ENCODE measurements at places on chromosomes 3 and 15.

- no peak for DNase-seq
Measured at GRCh38 chr3:116254541-116254940, 190.7 kb downstream of the LSAMP start.

GRCh38 chr3:182902236-182902635 is 78.1 kb downstream of the DCUN1D1 start:
- no peak for DNase-seq

GRCh38 chr15:57559875-57560274 is 31.8 kb upstream of the MYZAP start:
- DNase-seq, result peak; percentile 81

- no peak for DNase-seq
Measured at GRCh38 chr3:175662815-175663214, 803.7 kb downstream of the NAALADL2 start.

DNA sequence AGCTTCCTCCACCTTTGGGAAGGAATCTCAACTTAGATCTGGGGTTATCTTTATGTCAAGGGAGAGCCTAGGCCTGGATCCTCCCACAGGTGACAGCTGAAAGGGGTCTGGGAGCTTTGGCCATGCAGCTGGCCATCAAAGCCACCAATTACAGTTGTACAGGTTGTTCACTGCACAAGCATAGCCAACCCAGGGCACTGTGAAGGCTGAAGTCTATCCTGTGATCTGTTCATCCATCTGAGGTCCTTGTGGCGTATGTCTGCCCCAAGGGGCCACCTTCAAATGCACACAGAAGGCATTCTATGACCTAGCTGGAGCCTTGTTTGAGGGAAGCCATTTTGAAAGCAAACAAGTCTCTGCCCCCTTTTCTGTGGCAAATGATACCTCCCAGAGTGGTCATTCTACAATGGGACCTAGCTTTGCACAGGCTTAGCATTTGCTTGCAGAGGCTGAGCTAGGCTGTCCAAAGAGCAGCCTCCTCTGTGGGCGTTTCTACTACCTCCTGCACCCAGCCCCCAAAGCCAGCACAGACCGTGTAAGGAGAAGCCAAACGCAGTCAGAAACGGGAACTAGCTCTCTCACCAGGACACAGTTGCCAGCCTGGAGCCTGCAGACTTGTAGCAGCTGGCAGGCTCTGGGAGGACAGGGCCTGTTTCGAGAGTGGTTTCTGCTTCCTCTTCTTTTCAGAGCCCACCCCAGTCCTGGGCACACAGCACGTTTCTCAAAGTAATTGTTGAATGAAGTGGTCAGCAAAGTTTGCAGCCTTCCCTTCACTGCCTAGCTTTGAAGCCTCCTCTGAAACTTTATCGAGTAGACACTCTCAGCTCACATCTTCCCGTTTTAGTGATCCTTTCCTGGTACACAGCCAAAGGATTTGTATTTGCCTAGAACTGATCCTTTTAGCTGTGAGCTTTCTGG is 157.3 kb upstream of the SMAD3 start:
- DNase-seq, result no peak

GRCh38 chr3:149009732-149010131 is 18.4 kb downstream of the GYG1 start:
- DNase-seq, result peak; percentile 66

DNA sequence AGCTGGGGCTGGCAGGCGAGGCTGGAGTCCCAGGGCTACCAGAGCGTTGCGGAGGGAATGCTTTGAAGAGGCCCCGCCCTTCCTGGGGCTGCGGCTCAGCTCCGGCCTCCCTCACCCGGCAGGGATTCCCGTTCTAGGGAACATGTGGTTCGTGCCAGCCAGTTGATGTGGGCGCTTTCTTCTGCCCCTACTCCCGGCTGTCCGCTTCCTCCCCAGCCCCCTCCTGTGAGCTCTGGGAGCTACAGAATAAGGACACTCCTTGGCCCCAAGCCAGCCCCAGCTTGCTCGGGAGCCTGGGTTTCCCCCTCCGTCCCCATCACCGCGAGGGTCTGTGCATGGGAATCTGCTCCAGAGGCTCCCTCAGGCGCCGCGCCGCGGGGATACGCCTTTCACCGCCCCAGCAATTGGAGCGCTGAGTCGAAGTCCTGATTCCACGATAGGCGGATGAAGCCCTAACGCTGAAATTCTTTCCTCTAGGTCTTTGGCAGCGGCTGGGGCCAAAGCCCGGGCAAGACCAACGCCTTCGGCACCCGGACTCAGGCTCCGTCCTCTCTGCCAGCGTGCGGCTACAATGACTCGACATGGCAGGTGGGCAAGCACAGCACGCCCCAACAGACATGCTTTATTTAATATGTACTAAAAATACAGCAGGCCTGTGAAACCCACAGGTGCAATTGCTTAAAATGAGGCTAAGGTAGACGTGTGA is 69.5 kb downstream of the KLF15 start:
- DNase-seq, result no peak

DNA sequence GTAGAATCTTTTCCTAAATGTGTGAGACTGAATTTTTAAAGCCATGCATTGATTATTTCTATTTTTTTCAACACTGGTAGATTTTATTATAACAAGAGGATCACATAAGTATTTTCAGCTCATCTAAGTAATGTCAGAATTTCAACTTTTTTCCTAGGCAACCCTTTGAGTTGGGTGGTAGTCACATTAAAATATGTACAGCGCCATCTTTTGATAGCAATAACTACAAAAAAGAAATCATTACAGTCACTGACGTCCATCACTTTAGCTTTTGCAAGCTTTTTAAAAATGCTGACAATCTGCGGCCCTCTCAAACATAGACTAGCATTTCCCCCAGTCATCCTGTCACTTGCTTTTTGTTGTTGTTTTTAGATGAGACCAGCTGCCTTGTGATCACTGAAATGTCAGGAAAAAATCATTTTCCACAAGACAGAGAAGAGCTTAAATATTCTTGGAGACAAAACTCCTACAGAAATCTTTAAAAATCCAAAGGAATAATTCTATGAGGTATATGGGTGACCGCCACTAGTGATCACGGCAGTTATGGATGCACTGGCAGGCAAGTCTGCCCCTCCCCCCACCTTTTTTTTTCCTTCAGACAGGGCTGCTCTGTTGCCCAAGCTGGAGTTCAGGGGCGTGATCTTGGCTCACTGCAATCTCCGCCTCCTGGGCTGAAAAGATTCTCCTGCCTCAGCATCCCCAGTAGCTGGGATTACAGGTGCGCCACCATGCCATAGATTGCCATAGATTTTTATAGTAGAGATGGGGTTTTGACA is 384.0 kb upstream of the KCNMB2 start:
- DNase-seq, result no peak

GRCh38 chr3:85560088-85560785 is 601.4 kb downstream of the CADM2 start:
- DNase-seq, result no peak

DNA sequence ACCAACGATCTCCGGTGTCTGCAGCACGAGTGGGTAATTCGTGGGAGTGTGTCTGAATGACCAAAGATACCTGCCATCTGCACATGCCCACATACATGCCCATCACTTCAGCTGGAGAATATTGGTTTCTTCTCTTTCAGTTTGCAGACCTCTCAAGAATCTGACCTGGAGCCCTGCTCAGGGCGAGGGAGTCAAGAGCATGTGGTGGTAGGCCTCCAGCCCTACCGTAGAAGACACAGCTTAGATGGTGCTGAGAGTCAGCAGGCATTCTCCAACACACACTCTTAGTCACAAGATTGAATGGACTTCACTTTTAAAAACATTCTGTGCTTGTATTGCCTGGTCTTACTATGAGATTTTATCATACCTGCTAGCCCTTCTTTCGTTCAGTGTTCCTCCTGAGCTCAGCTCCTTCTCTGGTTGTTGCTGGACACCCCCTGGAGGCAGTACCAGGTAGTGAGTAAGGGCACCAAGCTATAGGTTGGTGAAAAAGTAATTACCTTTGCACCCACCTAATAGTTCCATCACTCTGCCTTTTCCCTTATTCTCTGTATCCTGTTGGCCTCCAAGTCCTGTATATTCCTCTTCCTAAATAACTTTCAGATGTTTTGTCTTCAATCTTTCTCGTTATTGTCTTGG is 252.0 kb downstream of the CACNA2D3 start:
- DNase-seq, result peak; percentile 27

DNA sequence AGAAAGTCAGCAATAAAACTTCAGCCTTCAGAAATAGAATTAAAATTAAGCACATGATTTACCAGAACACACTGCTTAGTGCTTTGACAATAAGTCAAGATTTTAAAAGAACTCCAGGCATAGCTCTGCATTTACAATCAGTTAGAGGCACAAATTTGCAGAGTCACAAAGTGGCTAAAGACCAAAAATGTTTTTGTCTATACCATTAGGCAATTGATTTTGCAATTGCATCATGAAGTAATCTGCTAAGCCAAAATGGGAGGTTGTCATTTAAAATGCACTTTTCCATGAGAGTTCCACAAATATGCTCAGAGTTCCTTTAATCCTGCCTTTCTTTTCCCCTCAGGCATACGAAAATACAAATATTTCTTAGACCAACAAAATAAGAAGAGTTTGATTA is 10.1 kb upstream of the DCP1A start:
- DNase-seq, result no peak

DNA sequence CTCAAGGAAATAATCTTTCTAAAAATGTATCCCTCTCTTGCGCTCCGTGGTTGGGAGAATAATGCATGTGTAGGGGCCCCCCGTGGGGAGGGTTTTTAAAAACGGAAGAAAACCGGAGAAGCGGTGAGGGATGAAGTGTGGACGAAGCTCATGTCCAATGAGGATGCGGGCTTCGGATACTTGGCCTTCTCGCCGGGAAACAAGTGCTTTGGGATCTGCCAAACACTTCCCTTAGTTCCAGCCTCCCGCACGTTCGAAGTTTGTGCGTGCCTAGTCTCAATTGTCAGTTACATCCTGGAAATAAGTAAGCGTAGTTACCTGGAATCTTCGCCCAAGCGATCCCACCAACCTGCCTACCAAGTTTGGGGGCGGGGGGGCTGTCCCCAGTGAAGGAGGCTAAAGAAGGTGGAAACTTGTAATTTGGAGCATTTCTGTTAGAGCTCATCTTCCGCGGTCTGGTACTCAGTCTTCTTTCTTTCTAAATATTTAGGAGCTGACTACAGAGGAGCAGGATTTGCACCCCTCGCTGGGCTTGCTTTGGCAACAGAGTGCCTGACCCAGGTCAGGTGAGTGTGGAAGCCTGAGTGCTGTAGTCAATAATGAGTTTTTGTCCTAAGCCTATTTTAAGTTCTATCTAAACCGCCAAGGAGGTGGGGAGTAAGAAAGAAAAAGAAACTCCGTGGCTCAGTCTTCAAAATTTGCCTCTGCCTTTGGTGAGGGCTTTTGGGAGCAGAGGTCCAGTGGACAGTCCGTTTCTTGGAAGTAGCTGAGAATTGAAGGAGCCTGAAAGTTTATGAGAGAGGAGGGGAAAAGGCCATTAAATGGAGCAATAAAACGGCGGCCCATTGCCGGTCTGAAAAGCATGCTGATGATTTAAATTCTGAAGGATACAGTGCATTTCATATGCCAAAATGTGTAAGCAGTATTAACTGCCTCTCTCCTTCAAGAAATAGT is 1.1 kb downstream of the ITPR1 start:
- DNase-seq, result peak; percentile 56

DNA sequence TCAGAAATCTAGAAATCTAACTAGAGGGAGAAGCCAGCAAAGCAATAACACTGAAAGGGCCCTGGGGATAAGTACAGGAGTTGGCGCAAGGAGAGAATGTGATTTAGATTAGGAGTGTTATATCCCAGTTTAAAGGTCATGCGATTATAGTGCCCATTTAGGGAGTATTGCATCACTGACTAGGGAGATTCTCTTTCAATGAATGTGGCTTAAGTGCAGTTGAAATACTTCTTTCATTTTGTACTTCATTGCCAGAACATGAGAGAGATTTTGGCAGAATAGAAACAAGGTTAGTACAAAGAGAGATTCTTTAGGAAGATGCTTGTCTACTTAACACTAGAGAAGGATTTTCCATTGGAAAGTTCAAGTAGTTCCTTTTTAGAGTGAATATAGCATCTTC is 13.9 kb downstream of the ROBO2 start:
- DNase-seq, result no peak

DNA sequence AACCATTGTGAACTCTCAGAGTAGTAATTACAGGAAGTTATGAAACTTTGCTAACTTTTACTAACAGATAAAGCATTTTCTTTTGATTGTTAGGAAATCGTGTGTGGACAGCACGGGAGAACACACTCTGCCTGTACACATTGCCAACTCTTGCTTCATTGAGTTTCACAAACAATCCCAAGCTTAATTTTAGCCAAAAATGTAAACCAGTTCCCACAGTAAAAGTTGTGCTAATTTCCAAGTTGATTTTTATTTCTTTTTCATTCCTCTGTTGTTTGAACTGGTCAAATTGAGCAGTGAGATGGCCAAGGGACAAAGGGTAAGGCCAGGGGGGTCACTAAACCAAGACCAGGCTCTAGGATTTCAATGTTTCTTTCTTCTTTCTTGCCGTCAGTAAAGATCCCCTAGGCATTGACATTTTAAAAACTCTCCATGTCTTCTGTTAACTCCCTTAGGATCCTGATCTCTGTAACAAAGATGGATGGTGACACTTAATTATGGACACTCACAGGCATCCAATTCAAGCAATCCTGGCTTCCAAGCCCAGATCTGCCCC is 414.9 kb downstream of the RBMS3 start:
- no peak for DNase-seq

- no peak for DNase-seq
Measured at GRCh38 chr3:136901391-136901790, 39.4 kb downstream of the NCK1 start.

GRCh38 chr3:176785171-176785570 is 412.1 kb downstream of the TBL1XR1 start:
- DNase-seq, result no peak

GRCh38 chr3:43994657-43995546 is 246.8 kb upstream of the TOPAZ1 start:
- peak; percentile 55 for DNase-seq

DNA sequence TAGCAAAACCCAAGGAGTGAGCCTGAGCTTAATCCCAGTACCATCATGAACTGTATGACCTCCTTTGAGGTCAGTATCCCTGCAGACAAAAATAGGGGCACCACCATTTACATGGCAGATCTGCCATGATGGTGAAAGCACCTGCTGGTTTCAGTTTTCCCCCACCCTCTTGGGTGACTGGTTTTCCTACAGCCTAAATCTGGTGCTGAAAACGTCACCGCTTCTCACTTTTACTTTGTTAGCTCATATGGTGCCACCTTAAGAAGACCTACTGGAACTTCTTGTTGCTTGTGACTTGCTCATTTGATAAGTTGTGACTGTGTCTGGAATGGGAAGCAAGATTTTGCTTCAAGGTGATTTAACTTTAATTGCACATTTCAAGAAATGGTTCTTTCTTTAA is 5.1 kb downstream of the PPP1R2 start:
- peak; percentile 83 for DNase-seq

DNA sequence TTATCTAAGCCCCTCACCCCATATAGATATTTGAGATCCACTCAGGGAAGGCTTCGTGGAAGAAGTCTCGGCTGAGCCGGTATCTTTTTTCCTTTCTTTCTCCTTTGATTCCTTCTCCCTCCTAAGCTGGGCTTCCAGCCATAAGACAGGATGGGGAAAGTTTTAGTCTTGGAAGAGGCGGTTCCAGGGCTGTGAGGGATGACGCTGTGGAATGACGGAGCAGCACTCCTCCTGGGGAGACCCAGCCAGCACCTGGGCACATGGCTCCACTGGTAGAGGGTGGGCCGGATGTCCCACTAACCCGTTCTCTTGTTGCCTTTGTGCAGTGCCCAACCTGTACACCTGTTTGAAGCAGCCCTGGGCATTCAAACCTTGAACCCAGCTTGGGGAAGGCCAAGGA is 43.2 kb upstream of the FAM107A start:
- no peak for DNase-seq
